Stimulated activated CD8-positive, alpha-beta memory T cell treated with anti-CD3 and anti-CD28 coated beads, Interleukin-4, amount 100 ng/mL, for 48 hours (primary cell): ENCODE measurements at places on chromosomes 4 and X.

DNA sequence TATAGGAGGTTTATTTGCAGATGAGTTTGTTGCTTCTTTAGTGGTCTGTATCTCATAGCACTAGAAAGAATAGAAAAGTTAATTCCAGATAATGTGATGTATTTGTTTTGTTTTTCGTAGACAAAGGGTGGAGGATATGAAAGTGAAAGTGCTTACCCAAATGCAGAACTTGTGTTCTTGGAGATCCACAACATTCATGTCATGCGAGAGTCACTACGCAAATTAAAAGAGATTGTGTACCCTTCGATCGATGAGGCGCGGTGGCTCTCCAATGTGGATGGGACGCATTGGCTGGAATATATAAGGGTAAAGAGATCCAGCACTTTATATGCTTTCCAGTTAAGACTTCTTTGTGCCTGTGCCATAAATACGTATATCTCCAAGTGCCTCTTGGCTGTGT is 43.3 kb downstream of the MTMR1 start:
- no peak for DNase-seq

- DNase-seq: no peak
Observed at GRCh38 chr4:43379016-43379415, 486.5 kb downstream of the GRXCR1 start.

DNA sequence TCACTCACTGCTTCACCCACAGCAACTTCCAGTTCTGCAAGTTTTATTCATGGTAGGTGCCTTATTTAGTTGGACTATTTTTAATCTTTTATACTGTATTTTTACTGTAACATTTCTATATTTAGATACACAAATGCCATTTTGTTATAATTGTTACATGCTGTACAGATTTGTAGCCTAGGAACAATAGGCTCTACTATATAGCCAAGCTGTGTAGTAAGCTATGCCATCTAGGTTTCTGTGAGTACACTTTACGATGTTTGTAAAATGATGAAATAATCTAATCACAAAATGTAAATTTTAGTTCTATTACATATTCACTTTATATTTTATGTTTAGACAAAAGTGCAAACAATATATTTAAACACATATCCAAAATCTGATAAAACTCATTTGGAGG is 1187.8 kb downstream of the TECRL start:
- no peak for DNase-seq

DNA sequence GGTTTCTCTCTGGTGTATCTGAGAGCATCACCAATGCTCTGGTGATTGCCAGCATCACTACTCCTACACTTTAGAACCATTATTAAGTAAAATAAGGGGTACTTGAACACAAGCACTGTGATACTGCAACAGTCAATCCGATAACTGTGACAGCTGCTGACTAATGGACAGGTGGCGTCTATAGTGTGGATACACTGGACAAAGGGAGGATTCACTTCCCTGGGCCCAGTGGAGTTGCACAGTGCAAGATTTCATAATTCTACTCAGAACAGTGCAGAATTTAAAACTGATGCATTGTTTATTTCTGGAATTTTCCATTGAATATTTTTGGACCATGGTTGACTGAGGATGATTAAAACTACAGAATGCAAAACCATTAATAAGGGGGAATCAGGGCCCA is 97.8 kb downstream of the SHROOM3 start:
- DNase-seq: no peak

DNA sequence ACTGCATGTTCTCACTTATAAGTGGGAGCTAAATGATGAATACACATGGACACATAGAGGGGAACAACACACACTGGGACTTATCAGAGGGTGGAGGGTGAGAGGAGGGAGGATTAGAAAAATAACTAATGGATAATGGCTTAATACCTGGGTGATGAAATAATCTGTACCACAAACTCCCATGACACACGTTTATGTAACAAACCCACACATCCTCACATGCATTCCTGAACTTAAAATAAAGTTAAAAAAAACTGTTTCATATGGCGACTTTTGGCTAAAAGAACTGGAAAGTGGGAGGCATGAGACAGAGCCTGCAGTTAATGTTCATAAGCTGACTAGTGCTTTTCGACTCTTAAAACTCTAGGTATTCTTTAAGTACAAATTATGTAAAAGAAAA is 98.9 kb upstream of the NPFFR2 start:
- no peak for DNase-seq

- DNase-seq: no peak
Observed at GRCh38 chr4:52052475-52052780, 1.3 kb downstream of the SPATA18 start.

- peak; percentile 45 for DNase-seq
Observed at GRCh38 chrX:155819966-155820491, 61.1 kb upstream of the VAMP7 start.

- DNase-seq: no peak
Observed at GRCh38 chrX:136879001-136879687, 1.4 kb downstream of the RBMX start.

GRCh38 chrX:13825178-13825762 is 8.4 kb upstream of the GPM6B start:
- no peak for DNase-seq

- no peak for DNase-seq
Observed at GRCh38 chrX:16240231-16240905, 73.1 kb downstream of the MAGEB17 start.
